A549 treated with AZD2906 at 1 μM for 4 hours (cell line): ENCODE measurements at places on chromosomes 3 and 15. TPM values are rescaled to one million over a fixed set of nuclear protein-coding genes. Genes with fewer than 3 reads are reported as not detected.

Gene TAGLN3
- total RNA-seq = 0.05 TPM in 1 of 5 replicates, not detected in the others

Gene SH2D7
- total RNA-seq = not detected in 5 replicates

Gene BTLA
- 0.05 to 0.08 TPM (median 0.06 TPM) in 3 of 5 replicates, not detected in the others for total RNA-seq

Gene ZNF620
- 1.4 to 2.1 TPM (median 1.8 TPM) in 5 replicates for total RNA-seq

Gene GOLGA6L7
- not detected in 5 replicates for total RNA-seq

Gene PGBD4
- 1.1 to 1.8 TPM (median 1.5 TPM) in 5 replicates for total RNA-seq

Gene SLC6A1
- total RNA-seq = not detected in 5 replicates

Gene SLCO2A1
- total RNA-seq = 0.15 to 0.41 TPM (median 0.22 TPM) in 5 replicates

Gene PDZRN3
- total RNA-seq = 0.07 TPM in 1 of 5 replicates, not detected in the others
